ENCODE measurements at places on chromosomes 3 and 15.

DNA sequence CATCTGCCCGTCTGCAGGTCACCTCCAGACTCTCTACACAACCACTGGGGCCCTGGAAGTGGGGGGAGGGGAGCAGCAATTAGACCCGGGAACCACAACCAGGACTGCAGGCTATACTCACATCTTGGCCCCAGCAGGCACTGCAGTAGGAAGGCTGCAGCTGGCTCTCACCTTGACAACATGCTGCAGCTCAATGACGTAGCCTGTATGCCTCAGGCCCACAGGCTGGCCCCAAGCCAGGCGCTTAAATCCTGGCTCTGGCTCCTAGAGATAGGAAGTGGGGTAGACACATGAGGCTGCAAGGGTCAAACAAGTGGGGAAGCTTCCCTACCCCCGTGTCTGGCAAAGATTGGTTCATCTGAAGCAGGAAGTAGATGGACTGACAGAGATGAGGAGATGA is 4.6 kb upstream of the QRICH1 start:
- DNase-seq = no peak

- DNase-seq = no peak
Measured at GRCh38 chr15:65812916-65813315, 20.8 kb upstream of the DENND4A start.

GRCh38 chr15:43106486-43106829 is 620 bp upstream of the UBR1 start:
- no peak for DNase-seq

GRCh38 chr15:70160267-70160666 is 62.5 kb upstream of the TLE3 start:
- DNase-seq = peak; percentile 11

- DNase-seq = no peak
Measured at GRCh38 chr15:22226034-22226790, 145.9 kb downstream of the OR4M2 start.

GRCh38 chr3:190279690-190280089 is 42.6 kb downstream of the CLDN1 start:
- no peak for DNase-seq

DNA sequence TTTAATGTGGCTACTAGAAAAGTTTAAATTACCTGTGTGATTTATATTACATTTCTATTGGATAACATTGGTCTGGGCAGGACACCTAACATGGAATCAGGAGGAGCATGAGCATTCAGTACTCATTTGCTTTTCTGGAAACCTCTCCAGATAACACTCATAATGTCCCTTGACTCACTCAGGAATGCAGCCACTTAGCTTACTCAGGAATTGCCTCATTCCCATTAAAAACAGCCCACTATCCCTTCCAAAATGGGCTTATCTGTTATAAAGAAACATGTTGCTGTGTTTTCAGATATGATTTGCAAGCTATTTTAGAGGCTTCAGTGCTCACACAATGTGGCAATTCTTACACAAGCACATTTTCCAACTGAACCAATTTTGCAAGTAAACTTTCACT is 17.1 kb downstream of the GBE1 start:
- peak; percentile 34 for DNase-seq

GRCh38 chr15:65212097-65212496 is 824 bp upstream of the CILP start:
- no peak for DNase-seq

GRCh38 chr3:157067114-157067513 is 92.8 kb downstream of the CCNL1 start:
- DNase-seq = no peak

DNA sequence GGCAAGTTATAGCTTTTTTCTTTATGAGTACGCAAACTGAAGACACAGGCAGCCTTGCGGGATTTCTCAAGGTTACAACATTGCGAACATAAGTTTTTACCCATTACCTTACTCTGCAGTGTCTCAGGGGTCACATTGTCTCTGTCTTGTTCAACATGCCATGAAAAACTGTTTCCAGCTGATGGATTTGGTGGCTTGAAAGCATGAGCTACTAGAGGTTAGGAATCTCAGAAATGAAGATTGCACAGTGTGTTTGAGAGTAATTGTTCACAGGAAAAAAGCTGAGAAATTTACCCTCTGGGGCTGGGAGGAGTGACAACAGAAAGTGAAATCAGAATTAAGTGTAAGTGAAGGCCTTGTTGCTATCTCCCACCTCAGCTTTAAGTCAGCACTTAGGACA is 568.6 kb downstream of the TAFA4 start:
- no peak for DNase-seq

DNA sequence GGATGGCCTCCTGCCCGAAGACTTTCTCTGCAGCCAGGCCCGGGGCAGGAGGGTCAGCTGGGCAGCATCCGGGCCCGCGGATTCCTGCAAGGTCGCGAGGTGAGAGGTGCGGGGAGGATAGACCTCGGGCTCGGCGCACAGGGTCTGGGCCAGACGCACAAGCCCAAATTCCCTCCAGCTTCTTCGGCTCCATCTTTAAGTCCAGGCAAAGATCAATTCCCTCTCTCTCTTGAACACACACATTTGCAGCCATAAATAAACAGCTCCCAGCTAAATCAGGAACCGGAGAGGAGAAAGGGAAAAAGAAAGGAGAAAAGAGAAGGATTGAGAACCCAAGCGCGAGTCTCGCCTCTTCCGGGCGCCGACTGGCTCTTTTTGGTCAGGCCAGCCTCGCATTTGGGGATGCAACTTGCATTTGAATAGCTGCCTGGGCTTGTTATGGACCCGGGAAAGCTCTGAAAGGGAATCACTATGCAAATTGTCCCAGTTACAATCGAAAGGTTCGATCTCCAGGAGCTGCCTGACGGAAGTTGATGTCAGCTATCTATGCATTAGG is 14.5 kb upstream of the ONECUT1 start:
- DNase-seq = no peak

GRCh38 chr3:177681852-177682251 is 484.6 kb upstream of the TBL1XR1 start:
- DNase-seq = no peak

DNA sequence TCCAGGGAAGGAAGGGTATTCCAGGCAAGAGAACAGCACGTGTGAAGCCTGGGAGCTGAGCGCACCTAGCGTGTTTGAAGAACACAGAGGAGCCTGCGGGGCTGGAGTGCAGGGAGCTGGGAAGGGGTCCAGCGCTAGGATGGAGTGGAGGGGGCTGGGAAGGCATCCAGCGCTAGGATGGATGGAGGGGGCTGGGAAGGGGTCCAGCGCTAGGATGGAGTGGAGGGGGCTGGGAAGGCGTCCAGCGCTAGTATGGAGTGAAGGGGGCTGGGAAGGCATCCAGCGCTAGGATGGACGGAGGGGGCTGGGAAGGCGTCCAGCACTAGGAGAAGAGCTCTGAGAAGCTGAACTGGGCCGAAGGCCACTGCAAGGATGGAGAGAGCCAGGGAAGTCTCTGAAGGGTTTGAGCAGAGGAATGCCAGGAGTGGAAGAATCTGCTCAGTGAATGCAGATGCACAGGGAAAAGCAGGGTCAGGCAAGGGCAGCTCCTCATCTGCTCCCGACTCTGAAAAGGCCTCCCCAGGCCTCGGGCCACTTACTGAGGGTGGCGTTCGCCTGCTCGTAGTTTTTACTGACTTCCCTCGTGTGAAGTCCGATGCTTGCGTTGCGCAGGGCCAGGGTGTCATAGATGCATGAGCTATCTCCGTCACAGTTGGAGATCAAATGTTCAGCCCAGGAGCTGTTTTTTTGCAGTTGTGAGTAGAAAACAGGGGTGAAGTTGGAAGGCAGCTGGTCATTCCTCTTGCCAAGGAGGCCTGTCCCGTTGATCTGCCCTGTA is 39.8 kb downstream of the MUC20 start:
- no peak for DNase-seq

GRCh38 chr15:73632670-73633058 is 525 bp downstream of the NPTN start:
- no peak for DNase-seq

GRCh38 chr3:57133157-57133556 is 32.0 kb downstream of the IL17RD start:
- DNase-seq = no peak

DNA sequence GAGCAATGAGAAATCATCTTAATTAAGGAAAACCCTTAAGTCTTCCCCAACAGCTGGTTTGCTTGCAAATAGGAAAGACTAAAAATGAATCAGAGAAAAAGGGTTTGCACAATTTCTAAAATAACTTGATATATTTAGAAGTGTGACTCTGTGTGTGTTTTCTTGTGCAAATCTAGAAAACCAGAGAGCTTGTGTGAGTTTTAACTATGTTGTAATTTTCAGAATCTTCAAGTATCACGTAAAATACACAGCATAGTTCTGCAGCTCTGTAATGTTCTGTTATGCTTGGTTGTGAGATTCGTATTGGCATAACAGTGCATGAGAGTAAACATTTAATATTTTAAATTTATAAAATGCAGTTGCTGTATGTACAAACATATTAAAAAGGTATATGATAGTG is 74.7 kb upstream of the GAP43 start:
- no peak for DNase-seq

DNA sequence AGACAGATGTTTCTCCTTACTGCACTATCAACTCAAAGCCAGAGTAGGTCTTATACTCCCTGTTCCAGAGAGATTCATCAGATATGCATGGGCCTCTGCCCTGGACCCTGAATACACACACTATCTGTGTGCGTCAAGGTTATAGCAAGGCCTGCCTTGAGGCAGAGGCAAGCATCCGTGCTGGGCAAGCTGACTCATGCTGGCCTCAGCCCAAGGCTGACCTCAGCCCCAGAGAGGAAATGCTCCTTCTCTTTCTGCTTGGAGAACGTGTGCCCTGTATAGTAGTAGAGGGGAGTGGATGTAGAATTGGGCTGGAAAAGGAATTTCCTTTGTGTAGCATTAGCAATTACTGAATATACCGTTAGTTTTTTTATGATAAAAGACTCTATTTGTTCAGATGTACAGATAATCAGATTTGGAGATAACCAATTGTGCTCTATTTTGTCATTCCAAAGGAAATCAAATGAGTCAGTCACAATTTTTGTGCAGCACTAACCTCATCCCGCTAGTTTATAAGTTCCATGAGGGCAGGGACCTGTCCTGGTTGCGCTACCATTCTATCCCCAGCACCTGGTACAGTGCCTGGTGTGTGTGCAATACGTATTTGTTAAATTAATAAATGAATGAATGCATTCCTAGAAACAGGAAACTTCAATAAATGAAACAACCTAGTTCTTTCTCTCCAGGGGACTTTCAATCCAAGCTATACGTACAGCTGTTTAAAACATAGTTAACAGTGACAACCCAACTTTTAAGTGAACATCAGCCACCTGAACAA is 13.3 kb upstream of the PAQR9 start:
- peak; percentile 80 for DNase-seq

DNA sequence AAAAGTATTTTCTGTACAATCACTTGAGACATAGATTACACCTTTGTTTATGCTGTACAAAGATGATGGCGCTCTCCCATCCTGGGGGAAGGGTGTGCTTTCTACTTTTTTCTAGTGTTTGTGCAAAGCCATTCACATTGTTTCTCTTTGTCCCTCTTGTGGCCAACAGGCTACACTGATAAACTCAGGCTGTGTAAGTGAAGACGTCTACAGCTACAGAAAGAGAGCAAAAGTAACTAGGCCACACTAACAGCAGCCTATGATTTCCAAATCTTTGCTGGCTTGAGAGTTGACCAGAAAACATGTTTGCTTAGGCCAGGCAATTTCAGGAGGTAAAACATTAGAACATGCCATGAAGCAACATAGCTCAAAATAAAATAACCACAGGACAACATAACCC is 75.1 kb downstream of the FOXB1 start:
- DNase-seq = peak; percentile 15

GRCh38 chr15:36359286-36359685 is 220.1 kb upstream of the CDIN1 start:
- DNase-seq = no peak

- no peak for DNase-seq
Measured at GRCh38 chr15:43260011-43260615, 6.6 kb downstream of the TGM5 start.

DNA sequence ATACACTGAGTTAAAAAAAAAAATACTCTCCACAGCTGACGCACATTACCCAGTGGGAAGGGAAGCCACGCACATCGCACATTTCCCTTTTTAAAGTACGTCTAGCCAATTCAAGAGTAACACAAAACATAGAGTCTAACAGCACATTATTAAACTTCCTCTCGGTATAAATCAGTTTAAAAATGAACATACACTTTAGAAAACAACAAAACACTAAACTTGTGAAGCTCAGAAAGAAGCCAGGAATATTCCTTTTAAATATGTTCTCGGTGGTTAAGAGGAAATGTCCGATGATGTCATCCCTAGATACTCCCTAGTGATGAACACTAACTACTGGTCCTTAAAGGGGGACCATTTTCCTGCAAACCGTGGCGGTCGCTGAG is 721 bp downstream of the MYEF2 start:
- DNase-seq = no peak

- no peak for DNase-seq
Measured at GRCh38 chr15:71934446-71934845, 124.1 kb downstream of the NR2E3 start.

GRCh38 chr3:79517766-79518413 is 249.9 kb downstream of the ROBO1 start:
- DNase-seq = no peak

- no peak for DNase-seq
Measured at GRCh38 chr3:190003068-190003467, 117.6 kb downstream of the P3H2 start.

GRCh38 chr3:28268989-28269388 is 27.6 kb downstream of the CMC1 start:
- no peak for DNase-seq

DNA sequence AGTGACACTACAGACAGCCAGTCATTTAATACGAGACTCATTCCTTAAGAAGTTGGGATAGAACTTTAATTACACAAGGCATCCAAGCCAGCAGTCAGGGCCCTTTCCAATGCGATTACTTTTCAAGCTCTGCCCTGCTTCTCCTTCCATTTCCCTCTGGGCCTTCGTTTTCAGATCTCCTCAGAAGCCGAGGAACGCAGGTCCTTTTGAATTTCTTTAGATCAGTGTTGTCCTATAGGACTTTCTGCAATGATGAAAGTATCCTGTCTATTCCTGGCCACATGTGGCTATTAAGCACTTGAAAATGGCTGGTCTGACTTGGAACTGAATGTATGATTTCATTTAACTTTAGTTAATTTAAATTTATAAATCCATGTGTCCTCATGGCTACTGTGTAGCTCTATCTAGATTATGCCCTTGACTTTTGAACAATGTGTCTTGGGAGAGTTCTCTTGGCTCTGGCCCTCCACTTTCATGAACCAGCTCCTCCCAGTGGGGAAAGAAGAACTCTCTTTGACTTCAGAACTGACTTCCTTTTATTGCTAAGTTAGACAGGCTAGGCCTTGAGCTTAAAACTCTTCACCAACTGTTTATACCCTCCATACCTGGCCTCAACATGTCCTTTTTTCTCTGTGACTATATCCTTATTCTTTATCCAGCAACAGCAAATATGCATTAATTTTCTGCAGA is 22.6 kb downstream of the TGFBR2 start:
- DNase-seq = peak; percentile 35

DNA sequence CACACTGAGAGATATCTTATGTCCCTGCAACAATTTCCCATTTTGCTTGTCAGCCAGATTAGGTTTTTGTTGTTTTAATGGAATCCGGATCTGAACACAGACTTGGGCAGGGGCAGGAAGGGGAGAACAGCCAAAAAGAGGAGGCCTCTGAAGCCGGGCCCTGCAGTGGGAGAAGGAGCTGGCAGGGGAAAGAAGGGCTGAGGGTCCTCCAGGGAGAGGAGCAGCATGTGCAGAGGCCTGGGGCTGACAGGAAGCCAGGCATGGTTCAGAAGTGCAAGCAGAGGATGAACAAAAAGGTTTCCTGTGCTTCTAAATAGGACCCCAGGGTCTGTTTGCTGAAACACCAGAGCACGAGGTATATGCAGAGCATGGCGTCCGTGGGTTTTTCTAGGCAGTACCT is 49.1 kb upstream of the POMGNT2 start:
- DNase-seq = no peak

GRCh38 chr3:191343913-191344312 is 13.6 kb upstream of the UTS2B start:
- DNase-seq = no peak

Data from SW 1271 (cell line).